ENCODE measurements at places on chromosomes 2 and 18.

- DNase-seq: no peak
Observed at GRCh38 chr2:45626387-45627221, 15.5 kb upstream of the SRBD1 start.

- DNase-seq: no peak
Observed at GRCh38 chr18:35348001-35348400, 3.8 kb upstream of the ZNF24 start.

DNA sequence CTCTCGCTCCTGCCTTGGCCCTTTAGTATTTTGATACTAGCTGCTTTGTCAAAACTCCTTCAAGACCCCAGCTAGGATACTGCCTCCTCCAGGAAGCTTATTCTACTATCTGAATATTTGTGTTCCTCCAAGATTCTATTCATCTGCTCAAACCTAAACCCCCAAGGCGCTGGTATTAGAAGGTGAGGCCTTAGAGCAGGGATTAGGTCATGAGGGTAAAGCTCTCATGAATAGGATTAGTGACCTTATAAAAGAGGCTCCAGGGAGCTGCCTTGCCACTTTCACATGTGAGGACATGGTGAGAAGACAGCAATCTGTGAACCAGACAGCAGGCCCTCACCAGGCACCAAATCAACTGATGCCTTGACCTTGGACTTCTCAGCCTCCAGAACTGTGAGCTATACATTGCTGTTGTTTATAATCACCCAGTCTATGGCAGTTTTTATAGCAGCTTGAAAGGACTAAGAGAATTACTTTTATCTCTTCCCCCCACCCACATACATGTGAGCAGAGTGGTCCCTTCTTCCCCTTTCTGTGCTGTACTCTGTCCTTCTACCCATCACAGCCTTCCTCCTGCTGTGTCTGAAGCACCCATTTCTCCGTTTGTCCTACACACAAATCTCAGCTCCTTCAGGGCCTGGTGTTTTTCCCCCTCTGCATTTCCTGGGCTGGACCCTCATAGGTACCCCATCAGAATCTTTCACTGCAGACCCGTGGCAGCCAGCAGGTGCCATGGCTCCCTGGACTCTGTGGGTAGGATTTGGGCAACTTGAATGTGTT, 54.5 kb downstream of the HS1BP3 start:
- DNase-seq: no peak

DNA sequence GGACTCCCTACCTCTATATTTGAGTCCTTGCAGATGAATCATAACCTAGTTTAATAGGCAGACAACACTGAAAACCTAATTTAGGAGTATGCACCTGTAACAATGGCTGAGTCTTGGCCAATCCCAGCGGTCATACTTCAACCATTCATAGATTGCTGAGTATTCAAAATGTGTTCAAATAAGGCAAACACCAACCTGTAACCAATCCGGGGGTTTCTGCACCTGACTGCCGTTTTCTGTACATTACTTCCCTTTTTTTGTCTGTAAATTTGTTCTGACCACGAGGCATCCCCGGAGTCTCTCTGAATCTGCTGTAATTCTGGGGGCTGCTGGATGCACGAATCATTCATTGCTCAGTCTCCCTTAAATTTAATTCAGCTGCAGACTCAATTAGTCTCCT, 338.6 kb downstream of the STK39 start:
- DNase-seq: no peak

- DNase-seq: no peak
Observed at GRCh38 chr2:44972771-44973535, 31.5 kb downstream of the SIX3 start.

- DNase-seq: no peak
Observed at GRCh38 chr2:96898641-96899412, 28.9 kb upstream of the SEMA4C start.

GRCh38 chr2:28652217-28652616, 99.4 kb upstream of the PPP1CB start:
- peak; percentile 44 for DNase-seq

DNA sequence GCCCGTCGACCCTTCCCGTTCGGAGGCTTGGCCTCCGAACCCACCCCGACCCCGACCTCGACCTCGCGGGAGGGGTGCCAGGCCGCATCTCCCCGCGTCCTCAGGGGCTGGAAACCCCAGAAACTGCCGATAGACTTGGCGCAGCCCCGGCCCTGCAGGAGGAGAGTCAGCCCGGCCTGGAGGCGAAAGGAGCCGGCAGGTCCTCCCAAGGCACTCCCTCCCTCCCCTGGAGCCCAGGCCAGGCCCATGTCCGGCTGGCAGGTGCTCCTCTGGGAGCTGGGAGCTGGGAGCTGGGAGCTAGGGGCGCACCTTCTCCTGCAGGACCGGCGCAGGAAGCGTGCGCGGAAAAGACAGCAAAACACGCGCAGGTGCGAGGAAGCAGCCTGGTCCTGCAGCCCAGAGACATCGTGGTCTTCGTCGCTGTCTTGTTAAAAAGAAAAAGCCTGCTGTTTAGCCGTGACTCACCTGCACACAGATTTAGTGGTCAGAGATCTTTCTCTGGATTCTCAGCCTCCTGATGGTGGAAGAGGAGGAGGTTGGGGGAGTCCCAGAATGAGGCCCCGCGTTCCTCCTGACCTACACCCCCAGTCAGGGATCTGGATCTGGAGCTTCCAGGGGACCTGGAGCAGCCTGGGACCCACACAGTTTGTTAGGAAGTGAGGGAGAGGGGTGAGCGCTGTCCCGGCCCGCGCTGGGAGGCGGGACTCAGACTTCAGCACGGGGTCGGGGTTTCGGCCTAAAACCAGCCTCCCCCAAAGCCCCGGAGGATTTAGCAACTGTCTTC, 660 bp upstream of the MBP start:
- DNase-seq: peak; percentile 37

DNA sequence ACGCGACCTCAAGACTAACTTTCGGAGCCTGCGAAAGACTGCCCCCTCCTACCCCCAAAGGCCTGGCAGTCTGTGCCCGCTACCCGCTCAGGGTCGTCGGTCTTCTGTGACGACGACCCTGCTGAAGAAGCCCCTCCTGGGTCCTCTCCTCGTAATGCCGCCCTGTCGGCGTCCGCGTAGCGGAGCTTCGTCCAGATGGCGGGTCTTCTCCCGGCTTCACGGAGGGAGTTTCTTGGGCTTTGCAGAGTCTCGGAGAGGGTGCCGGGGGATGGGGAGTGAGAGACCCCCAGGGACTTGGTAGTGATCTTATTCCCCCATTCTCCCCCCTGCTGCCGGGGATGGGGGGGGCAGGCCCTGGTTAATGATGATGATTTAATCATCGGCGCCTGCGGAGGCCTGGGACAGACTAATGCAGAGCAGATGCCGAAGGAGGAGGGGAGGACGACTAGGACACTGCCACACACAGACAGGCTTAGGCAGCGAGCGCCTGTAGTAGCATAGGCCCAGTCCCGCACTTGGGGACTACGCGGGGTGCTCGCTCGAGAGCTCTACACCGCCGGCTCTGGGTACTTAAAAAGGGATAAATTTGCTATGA, 528 bp upstream of the PCGF1 start:
- DNase-seq: peak; percentile 47

GRCh38 chr2:150429384-150429961, 58.0 kb downstream of the RND3 start:
- DNase-seq: no peak

- DNase-seq: peak; percentile 97
Observed at GRCh38 chr18:48488388-48488850, 50.4 kb upstream of the CTIF start.

DNA sequence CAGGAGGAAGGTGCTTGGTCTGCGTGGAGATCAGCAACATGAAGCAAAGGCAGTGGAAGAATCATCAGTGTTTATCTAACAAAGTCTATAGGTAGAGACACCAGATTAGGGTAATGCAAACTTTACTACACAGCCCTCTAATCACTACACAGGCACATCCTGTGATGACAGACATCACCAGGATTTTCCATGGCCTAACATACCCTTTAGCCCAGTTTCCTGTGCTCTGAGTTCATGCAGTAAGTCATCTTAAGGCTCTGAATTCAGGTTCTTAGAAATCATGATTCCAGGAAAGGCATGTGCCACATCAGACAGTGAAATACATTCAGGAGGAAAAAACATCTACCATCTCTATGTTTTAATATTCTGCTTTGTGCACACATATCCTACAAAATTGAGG, 708.5 kb upstream of the SLC8A1 start:
- DNase-seq: no peak

DNA sequence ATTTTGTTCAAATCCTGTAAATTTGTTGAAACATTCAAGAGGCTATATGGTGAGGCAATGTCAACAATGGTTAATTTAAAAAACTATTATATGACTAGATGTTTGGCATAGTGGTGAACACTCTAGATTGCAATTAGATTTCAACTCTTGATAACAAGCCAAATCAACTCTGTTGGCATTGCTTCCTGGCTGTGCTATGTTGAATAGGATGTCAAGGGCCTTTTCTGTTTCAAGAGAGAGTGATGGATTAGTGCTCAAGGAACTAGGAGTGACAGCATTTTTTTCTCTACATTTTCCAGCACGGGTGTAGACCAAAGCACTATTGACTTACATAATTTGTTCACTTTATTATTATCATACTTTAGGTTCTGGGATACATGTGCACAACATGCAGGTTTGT, 172.4 kb upstream of the KCNH7 start:
- DNase-seq: no peak

GRCh38 chr2:65608916-65609315, 176.5 kb upstream of the SPRED2 start:
- DNase-seq: no peak

DNA sequence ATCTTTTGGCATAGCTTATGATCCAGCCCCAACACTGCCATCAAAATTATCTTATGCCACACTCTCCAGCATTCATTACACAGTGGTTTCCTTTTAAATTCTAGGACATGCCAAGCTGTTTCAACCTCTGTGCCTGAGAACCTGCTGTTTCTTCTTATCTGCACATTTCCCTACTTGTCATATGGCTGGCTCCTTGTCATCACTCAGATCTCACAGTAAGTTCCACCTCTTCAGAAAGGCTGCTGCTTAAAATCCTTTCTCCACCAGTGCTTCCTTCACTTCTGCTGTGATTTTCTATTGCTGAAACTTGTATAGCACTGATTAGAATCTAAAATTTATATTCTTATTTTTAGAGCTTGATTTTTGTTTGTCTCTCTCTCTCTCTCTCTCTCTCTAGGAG, 43.4 kb downstream of the MC4R start:
- DNase-seq: no peak

- DNase-seq: no peak
Observed at GRCh38 chr2:48364100-48364499, 165.9 kb upstream of the STON1 start.

DNA sequence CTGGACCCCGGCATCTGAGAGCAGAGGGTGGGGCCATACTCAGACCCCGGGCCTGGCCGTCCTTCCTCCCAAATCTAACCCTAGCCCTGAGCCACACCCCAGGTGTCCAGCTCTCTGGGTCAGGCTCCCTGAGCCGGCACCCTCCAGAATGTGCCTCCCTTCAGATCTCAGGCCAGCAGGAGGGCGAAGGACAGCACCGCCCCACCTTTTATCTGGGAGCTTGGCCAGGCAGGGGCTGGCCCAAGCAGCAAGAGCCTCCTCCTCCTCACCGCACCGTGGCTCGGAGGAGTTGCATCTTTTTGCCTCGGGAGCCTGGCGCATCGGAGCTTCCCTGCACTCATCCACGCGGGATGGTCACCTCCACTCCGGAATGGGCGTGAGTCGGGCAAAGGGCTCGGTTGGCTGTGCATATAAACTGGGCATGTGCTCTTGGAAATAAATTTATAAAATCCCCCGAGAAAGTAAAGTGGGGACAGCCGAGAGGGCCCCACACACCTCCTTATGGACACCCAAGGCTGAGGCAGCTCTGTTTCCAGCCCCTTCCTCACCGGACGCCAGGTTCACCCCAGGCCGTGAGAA, 69.1 kb upstream of the CTDP1 start:
- DNase-seq: no peak

Measured in astrocyte of the hippocampus (primary cell).